PC-3 (cell line): ENCODE measurements at places on chromosomes 6 and 20. TPM values are rescaled to one million over a fixed set of nuclear protein-coding genes. Genes with fewer than 3 reads are reported as not detected.

Gene PAK5
- total RNA-seq = not detected in 2 replicates

Gene SLC22A1
- total RNA-seq = 0.29 and 10.2 TPM in 2 replicates

Gene TMC2
- total RNA-seq = not detected in 2 replicates

Gene ZC3H12D
- not detected in 2 replicates for total RNA-seq

Gene SLC32A1
- total RNA-seq = not detected in 2 replicates

Gene RCAN2
- not detected in 2 replicates for total RNA-seq

Gene LRRC73
- total RNA-seq = 0.22 and 0.75 TPM in 2 replicates

Gene OVOL2
- total RNA-seq = 23.1 and 36.4 TPM in 2 replicates

Gene CCM2L
- not detected in 2 replicates for total RNA-seq

Gene DEFB113
- not detected in 2 replicates for total RNA-seq

Gene PPT2
- total RNA-seq = 16.6 and 30.8 TPM in 2 replicates

Gene FAM217A
- total RNA-seq = not detected in 2 replicates

Gene MOCS3
- total RNA-seq = 11.3 and 13.4 TPM in 2 replicates

Gene EFCAB8
- not detected in 2 replicates for total RNA-seq

Gene TPBG
- 43.0 and 49.6 TPM in 2 replicates for total RNA-seq

DNA sequence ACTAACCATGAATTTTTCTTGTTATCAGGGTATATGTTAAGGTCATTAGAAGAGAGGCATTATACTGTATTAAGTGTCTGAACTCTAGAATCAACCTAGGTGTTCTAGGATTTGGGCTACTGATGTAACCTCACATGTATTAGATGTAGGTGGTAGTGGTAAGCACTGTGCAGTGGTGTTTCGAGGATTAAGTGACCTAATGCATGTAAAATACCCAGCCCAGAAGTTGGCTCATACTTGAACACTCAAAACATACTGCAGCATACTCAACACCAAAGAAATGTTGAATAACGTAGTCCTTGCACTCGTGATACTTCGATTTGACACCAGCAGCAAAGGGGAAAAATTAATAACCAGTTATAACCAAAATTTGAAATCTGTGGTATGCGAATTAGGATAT, 48.7 kb downstream of the QKI start:
- no peak for DNase-seq

GRCh38 chr20:16601047-16601446, 27.8 kb upstream of the KIF16B start:
- no peak for DNase-seq

DNA sequence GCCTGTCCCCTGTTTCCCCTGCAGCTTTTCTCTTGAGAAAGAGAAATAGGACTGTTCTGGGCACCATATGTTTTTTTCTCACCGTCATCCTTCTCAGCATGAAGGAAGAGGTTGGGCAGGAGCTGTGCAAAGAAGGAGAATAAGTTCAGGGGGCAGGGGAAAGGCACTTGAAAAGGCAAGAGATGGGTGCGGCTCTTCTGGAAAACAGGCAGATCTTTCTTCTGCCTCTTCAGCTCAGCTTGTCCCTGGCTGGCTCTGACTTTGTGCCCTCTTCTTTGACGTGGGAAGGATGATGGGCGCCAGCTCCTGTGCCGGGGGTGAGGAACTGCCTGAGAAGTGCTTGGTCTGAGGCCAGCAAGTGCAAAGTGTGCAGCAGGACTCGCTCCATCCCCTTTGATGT, 206.5 kb downstream of the DOK5 start:
- DNase-seq = no peak

DNA sequence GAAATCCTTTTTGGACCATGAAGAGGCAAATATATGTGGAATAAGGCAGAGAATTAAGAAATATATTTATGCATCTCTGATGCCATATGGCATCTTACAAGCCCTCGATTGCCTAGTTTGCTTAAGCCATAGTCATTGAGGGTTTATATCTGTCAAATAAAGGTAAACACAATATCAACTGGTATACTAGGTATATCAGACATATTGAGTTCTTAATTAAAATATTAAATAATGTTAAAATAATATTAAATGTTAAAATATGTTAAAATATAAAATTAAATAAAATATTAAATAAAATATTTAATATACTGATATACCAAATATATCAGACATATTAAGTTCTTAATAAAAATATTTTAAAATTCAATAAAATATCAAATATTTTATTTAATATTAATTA, 567.4 kb upstream of the PTCHD4 start:
- DNase-seq = no peak

- DNase-seq = no peak
These were observed 67.6 kb downstream of the PHIP start for GRCh38 chr6:79010422-79010821.

- no peak for DNase-seq
These were observed 101.8 kb upstream of the MAP7 start for GRCh38 chr6:136651982-136652381.

- DNase-seq = no peak
These were observed 6.3 kb downstream of the EBF4 start for GRCh38 chr20:2698912-2699311.

DNA sequence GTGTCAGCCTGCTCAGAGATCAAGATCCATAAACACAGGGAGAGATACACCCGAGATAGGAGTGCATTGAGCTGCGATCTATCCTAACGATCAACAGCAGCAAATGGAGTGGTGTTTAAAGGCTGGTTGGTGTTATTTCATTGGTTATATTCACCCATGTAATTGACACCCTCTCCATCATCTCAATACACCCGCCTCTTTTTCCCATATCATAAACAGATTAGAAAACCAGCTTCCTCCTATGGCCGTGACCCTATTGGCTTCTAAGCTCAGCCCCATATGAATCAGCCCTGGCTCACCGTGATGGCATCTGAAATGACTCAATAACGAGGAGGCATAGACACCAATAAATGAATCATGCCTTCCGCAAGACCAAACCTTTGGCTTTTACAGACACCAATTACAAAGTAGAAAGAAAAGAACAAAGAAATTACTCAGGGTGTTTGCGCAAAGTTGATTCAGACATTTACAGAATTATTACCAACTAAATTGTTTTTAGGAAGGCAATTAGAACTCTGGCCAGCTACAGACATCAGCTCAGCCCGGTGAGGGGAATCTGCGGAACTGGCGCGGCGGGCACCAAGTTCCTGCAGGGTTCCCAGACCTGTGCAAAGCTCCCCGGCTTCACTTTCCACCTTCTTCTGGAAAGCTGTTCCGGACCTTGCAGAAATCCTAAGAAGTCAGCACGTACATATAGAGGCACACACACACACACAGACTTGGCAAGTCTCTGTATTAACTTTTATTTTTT, 11.5 kb downstream of the PMEPA1 start:
- DNase-seq = peak; percentile 100

- DNase-seq = peak; percentile 18
These were observed 667.0 kb upstream of the MARCKS start for GRCh38 chr6:113190170-113190569.

DNA sequence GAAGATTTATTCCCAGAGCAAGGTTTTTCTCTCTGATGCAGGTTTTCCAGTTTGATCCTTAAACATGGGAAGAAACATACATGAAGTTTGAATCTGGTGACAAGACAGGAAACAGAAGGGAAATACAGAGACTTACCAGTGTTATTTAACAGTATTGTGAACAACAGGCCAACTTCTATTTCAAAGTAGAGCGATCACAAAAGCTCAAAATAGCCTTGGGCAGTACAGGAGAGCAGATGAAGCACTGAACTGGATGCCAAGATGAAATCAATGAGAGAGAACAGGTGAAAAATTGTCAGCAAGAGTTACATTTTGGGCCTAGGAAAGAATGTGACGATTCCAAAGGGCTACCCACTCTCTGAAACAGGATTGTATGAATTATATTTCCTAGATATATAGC, 114.8 kb upstream of the PTPRK start:
- no peak for DNase-seq

GRCh38 chr20:42183147-42183546, 565.0 kb upstream of the CHD6 start:
- DNase-seq = no peak

GRCh38 chr6:139569566-139569965, 195.1 kb upstream of the CITED2 start:
- peak; percentile 74 for DNase-seq

GRCh38 chr20:24978513-24978912, 14.0 kb downstream of the APMAP start:
- no peak for DNase-seq

DNA sequence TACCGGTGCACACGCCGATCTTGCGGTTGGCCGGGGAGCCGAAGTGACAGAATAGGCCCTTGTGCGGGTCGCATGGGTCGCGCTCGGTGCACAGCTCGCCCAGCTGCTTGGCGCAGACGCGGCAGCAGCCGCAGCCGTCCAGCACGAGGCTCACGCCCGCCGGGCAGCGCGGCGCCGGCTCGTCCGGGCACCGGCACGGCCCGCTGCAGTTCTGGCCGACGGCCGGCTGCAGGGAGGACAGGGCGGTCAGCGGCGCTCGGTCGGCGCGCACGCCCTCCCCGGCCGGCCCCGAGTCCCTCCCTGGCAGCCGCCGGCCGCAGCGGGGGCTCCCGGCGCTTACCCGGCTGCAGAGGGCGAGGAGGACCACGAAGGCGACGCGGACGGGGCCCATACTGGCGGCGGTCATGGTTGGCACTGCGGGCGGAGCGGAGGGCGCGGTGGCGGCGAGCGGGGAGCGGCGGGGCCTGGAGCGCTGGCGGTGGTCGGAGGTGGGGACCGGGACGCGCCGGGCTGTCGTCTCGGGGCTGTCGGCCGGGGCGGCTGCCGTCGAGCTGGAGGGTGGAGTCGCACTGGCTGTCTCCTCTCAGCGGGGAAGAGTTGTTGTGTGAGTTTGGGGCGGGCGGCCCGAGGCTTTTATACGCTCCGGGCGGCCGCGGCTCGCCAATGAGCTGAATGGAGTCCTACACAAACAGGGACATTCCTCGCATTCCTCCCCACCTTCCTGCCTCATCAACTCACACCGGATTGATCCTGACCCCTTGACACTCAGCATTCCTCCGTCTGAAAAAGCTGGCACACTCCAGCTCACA, at the start of gene CCN2:
Gene CCN2, minus strand, starts transcription at position 606 of the 809 bp plus-strand sequence. Its CDS starts 200 bp downstream, at position 406.
- peak; percentile 87 for DNase-seq

GRCh38 chr6:169970306-169970988, 219.0 kb downstream of the ERMARD start:
- no peak for DNase-seq

DNA sequence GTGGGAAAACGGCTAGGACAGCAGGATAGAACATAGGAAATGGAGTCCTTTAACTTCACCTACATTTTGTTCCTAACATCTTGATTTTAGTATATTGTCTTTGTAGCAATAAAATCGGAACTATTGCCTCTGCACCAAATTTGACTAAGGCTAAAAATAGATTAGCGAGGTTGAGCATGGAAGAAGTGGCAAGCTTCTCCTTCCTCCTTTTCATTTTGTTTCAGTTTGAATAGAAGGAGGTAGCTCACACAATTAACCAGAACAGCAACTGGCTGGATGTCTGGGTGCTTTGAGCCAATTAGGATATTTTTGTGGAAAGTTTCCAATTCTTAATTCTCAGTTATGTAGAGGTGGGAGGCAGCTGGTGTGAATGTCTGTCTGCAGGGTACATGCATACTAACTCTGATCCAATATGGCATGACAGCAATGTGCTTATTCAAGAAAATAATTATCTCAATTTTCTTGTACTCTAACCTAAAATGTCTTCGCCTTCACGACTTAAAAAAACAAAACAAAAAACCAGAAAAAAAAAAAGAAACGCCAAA, 3.1 kb upstream of the HECA start:
- DNase-seq = no peak

DNA sequence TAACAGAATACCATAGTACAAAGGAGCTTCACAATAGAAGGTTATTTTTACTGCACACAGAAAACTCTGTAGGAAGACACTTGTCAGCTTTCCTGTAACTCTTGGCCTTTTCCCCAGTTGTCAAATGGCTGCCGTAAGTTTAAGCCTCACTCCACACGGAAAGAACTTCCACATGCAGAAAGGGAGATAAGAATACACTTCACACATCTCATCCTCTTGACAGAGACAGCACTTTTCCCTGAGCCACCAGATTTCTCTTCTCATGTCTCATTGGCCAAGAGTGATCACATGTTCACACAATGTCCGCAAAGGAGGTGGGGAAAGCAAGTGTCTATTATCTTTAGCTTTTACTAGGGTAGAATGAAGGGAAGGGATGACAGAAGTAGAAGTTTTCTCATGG, 540.7 kb downstream of the HAO1 start:
- DNase-seq = peak; percentile 1

DNA sequence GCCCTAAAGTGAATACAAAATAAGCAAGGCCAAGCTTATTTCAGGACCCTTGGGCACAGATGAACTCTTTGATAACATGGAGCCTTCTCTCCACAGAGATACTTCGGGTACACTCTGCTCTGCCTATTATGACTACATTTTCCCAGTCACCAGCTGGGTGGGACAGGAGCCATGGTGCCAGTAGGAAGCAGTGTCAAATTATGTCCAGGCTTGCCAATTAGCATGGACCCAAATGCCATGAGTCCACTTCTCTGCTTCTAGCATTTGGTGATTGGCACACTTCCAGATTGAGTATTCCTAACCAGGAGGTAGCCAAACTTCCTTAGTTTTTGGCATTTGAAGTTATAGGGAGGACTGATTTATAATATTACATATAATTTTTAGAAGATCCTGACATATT, 513.8 kb upstream of the HTR1E start:
- no peak for DNase-seq

DNA sequence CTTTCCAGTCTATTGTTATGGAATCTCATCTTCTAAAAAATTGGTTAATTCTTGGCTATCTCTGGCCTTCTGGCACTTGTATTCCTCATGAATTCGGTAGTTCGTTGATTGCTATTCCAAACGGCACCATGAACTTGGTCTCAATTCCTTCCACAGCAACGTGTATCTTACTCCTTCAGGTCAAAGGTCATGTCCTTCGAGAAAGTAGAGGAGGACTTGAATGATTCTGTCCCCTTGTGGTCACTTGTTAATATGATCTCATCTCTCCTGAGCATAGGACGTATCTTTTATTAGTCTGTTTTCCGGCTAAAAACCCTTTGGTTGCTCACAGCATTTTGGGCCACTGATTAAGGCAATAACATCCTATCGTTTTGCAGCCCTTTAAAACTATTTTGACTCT, 9.4 kb downstream of the TLDC2 start:
- peak; percentile 29 for DNase-seq

GRCh38 chr6:27334141-27334540, 22.1 kb upstream of the POM121L2 start:
- DNase-seq = no peak

- peak; percentile 25 for DNase-seq
These were observed 52.4 kb upstream of the SPDEF start for GRCh38 chr6:34608321-34609091.

DNA sequence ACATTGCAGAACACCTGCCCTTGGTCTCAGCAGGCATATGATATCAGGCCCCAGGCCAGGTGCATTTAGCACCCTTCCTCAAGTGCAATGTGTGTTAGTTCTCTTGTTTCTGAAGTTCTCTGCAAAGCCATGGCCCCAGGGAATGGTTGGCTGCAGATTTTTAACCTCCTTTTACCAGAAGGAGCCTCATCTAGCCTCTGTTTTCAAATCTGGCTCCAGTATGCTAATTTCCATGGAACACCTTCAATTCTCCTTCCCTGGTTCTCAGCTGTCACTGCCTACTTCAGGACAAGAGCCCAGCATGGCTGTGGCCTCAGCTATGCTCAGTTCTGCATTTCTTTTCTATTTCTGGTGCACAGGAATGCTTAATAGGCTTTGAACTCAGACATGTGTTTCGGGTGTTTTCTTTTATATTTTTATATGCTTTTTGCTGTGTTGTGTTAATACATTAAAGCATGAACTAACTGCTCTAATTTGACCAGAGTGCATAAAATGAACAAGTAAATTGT, 51.6 kb upstream of the OGFRL1 start:
- no peak for DNase-seq

- no peak for DNase-seq
These were observed 23.8 kb upstream of the CHMP4B start for GRCh38 chr20:33787253-33787891.

- no peak for DNase-seq
These were observed 59.6 kb downstream of the OLIG3 start for GRCh38 chr6:137434640-137435039.
